Liver (tissue), 10 donors: ENCODE measurements at places on chromosomes 3 and 15. TPM values are rescaled to one million over a fixed set of nuclear protein-coding genes. Genes with fewer than 3 reads are reported as not detected.

CTXN2 gene
- not detected for total RNA-seq

CPN2 gene
- total RNA-seq: 20.4 TPM

ALAS1 gene
- total RNA-seq: 32.3 TPM

SPATA12 gene
- not detected for total RNA-seq

ZPLD1 gene
- total RNA-seq: 0.23 TPM

IL5RA gene
- total RNA-seq: 0.08 TPM

SCN11A gene
- total RNA-seq: 0.14 TPM

SLC9C1 gene
- 0.28 TPM for total RNA-seq

FEZF2 gene
- not detected for total RNA-seq

ARHGAP31 gene
- 4.6 TPM for total RNA-seq

PFN2 gene
- 8.2 TPM for total RNA-seq

TGM4 gene
- not detected for total RNA-seq

ACTC1 gene
- 0.08 TPM for total RNA-seq

OR4F15 gene
- not detected for total RNA-seq

RETNLB gene
- total RNA-seq: not detected

PPCDC gene
- total RNA-seq: 7.4 TPM

ROBO1 gene
- 30.3 TPM for total RNA-seq

LRRK1 gene
- total RNA-seq: 4.0 TPM

ZNF717 gene
- 7.7 TPM for total RNA-seq

TRAT1 gene
- total RNA-seq: 0.67 TPM

DCBLD2 gene
- 14.7 TPM for total RNA-seq

GOLGA8T gene
- 0.08 TPM for total RNA-seq

LRRC28 gene
- total RNA-seq: 43.7 TPM

ROBO2 gene
- total RNA-seq: 19.4 TPM
